Mammary microvascular endothelial cell (primary cell): ENCODE measurements at places on chromosomes 7 and 10. TPM values are rescaled to one million over a fixed set of nuclear protein-coding genes. Genes with fewer than 3 reads are reported as not detected.

The CPA5 gene
- total RNA-seq: not detected in 2 replicates

The FLNC gene
- 180 and 210 TPM in 2 replicates for total RNA-seq

The GIMAP5 gene
- total RNA-seq: 54.7 and 56.8 TPM in 2 replicates

The TSPAN13 gene
- 55.2 and 56.2 TPM in 2 replicates for total RNA-seq

The LRMDA gene
- 8.8 and 13.7 TPM in 2 replicates for total RNA-seq

The HOXA6 gene
- total RNA-seq: 4.0 and 6.5 TPM in 2 replicates

The PDE6C gene
- total RNA-seq: not detected in 2 replicates

The TWIST1 gene
- total RNA-seq: not detected in 2 replicates

The PCDH15 gene
- total RNA-seq: under 0.01 TPM in 1 of 2 replicates, not detected in the other

The CRCP gene
- 26.7 and 26.9 TPM in 2 replicates for total RNA-seq

The AGR3 gene
- not detected in 2 replicates for total RNA-seq

The NEURL1 gene
- 0.10 and 0.87 TPM in 2 replicates for total RNA-seq

The MYO3A gene
- not detected in 2 replicates for total RNA-seq

The CTNNA3 gene
- total RNA-seq: under 0.01 TPM in 1 of 2 replicates, not detected in the other

The SPDYE18 gene
- 0.07 TPM in 1 of 2 replicates, not detected in the other for total RNA-seq

The FKBP6 gene
- total RNA-seq: not detected in 2 replicates

The MRPS33 gene
- 33.5 and 36.0 TPM in 2 replicates for total RNA-seq

The ITPRID1 gene
- total RNA-seq: not detected in 2 replicates

The CH25H gene
- total RNA-seq: 4.4 and 6.7 TPM in 2 replicates

The ANKRD22 gene
- not detected in 2 replicates for total RNA-seq

The PAPOLB gene
- not detected in 2 replicates for total RNA-seq

The IGFBP1 gene
- 1.4 and 3.2 TPM in 2 replicates for total RNA-seq

The CYP3A5 gene
- total RNA-seq: not detected in 2 replicates

The GJC3 gene
- not detected in 2 replicates for total RNA-seq

The CPA1 gene
- total RNA-seq: not detected in 2 replicates

The ZNF365 gene
- 0.20 and 0.33 TPM in 2 replicates for total RNA-seq

The MMD2 gene
- not detected in 2 replicates for total RNA-seq
